AG20443 (cell line): ENCODE measurements at places on chromosomes 12 and 14.

DNA sequence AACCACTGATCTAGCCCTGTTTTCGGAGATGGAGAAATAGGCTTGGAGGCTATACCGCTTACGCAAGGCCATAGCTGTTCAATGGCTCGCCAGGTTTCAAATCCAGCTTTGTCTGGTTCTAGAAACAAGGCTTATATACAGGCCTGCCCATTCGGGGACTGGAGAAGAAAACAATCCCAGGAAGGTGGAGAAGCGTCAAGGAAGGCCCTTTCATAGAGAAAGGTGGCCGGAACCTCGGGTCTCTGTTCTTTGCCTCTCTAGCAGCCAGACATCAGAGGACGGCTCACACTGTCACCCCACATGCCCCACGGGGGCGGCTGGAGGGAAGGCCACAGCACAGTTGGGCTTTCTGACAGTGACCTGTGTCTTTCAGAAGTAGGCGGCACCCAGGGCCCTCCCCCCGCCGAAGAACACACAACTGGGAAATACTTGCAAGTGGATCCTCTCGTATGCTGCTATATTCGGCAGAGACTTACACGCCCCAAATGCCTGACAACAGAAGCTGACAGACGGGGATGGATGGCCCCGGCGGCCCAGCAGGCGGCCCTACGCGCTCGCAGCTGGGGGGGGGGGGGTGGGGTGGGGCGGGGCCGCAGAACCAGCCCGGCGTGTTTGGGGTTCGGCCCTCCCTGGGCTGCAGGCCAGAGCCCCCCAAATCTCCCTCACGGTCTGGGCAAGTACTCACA is 4.5 kb upstream of the SETD1B start:
- peak; percentile 77 for DNase-seq

DNA sequence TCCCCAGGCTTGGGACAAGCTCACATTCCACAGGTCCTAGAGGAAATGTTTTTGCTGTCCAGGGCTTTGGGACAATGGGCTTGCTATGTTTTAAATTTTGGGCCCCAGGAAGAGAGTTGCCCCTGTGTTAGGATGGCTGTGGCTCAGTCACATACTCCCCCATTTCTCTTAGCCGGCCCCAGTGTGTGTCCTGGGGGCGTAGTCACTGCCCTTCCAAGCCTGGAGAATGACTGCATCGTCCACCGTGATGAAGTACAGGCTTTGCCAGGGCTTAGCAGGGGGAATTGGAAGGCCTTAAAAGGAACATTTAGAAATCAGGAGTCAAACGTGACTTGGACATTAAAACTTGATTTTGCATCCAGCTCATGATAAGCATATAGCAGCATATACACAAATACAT is 293.6 kb downstream of the CACNA1C start:
- no peak for DNase-seq

DNA sequence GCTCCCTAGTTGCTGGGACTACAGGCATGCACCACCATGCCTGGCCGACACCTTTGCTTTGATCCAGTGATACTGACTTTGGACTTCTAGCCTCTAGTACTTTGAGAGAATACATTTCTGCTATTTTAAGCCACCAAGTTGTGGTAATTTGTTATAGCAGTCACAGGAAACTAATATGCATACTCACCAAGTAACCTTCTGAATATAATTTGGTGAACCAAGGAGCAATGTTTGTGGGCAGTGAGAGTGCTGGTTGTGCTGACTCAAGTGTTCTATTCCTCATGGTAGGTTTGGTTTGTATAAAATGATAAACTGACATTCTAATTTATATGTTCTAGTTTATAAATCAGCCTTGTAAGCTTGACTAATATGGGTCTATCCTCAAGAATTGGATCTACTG is 42.4 kb upstream of the MMP19 start:
- no peak for DNase-seq

DNA sequence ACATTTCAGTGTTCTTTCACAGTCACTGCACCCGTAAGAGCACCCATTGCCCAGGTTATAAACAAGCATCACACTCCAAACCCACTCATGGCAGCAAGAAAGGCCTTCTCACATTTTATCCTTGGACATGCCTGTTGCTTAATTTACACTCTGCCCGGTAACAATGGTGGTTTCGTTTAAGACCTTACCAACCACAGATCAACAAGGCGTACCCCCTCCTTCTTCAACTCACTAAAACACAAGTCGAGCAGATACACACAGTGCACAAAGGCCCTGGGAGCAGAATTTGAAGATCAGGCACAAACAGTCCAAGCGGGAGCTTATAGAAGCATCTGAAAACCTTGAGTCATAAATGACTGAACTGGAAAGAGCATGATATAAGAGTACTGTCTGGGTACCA is 98.1 kb downstream of the GALC start:
- DNase-seq, result no peak

GRCh38 chr14:95462491-95462890 is 54.0 kb downstream of the SYNE3 start:
- DNase-seq, result no peak
